Midbrain (tissue), 1 donor: ENCODE measurements at places on chromosomes 2 and 18.

DNA sequence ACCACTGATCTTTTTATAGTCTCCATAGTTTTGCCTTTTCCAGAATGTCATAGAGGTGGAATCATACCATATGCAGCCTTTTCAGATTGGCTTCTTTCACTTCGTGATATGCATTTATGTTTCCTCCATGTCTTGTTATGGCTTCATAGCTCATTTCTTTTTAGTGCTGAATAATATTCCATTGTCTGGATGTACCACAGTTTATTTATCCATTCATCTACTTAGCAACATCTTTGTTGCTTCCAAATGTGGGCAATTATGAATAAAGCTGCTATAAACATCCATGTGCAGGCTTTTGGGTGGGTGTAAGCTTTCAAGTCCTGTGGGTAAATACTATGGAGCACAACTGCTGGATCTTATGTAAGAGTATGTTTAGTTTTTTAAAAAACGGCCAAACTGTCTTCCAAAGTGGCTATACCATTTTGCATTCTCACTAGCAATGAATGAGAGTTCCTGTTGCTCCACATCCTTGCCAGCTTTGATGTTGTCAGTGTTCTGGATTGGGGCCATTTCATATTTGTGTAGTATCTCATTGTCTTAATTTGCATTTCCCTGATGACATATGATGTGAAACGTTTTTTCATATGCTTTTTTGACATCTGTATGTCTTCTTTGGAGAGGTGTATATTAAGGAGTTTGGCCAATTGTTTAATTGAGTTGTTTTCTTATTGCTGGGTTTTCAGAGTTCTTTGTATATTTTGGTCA, 20.6 kb downstream of the STPG4 start:
- DNase-seq = no peak

DNA sequence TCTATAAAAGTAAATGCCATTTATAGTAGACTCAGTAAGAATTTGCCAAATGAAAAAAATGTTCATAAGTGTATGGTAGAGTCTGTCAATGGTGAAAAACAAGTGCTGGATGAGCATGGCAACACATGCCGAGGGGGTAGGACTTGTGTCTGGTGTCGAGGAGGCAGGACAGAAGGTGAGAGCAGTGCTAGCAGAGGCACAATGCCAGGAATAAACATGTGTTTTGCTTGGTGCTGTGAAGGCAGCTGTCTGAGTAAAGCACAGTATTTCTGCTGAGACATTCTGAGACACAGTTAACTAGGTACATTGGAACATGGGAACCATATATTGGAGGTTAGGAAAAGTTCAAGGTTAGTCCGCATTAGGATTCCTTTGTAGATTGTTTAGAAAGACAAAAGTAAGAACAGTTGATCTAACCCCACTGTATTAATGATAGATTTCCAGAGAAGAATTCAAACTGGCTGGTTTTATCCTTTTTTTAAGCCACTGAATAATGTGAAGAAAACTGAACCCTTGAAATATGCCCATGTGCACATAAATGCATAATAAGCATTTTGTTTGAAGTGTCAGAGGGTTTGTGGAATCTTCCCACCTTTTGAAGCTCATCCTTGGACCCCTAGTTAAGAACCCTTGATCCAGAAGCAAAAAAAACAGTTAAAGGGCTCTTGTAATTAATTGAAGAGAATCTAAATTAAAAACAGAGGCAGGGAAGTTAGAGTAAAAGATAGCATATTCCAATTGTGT, 7.1 kb downstream of the RBM45 start:
- no peak for DNase-seq

DNA sequence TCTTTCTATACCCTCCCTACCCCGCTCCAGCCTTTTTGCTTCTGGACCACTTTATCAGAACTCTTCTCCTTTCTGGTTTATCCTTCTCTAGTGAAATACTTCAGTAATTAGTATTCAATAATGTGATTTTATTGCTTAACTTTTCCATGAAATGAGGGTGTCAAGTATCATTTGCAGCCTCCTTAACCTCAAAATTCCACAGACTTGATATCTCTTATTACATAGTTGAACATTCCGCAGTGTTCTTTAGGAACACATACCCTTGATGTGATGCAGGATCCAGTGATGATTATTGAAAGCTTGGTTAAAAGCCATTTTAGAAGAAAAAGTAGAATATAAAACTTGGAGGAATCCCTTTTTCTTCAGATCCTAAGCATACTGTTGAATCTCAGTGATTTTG, 94.8 kb downstream of the GREB1L start:
- no peak for DNase-seq

DNA sequence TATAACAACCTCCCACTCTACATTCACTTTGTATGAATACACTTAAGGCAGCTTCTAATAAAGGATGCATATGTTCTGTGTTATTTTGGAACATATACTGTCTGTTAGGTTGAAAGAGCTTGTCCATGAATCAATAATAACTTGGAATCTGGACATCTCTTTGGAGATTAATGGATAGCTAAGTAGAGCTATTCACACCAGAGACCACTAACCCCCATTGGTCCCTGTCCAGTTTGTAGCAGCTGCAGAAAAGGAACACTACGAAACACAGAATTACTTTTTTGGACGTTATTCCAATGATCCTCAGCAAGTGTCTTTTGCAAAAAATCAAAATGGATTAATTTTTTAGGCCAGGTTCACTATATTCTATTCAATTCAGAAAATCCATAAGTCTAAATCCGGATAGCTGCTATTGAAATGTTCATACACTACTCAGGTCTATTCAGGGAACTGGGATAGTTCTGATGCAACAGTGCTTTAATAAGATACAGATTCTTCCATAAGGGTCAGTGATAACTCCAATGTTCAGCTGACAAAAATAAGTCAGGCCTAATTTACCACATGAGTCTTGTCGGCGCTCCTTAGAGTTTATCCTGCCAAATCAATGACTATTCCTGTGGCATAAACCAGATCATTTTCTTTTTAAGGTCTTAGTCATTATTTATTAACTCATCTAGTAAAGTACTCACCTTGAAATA, 44.2 kb downstream of the NRXN1 start:
- no peak for DNase-seq

GRCh38 chr2:2942225-2942624, 435.4 kb downstream of the EIPR1 start:
- no peak for DNase-seq

- no peak for DNase-seq
These were observed 16.2 kb downstream of the ATG16L1 start for GRCh38 chr2:233267516-233268245.

GRCh38 chr2:171191021-171191420, 30.3 kb upstream of the TLK1 start:
- DNase-seq = no peak
